ENCODE measurements at places on chromosomes 4 and X.

DNA sequence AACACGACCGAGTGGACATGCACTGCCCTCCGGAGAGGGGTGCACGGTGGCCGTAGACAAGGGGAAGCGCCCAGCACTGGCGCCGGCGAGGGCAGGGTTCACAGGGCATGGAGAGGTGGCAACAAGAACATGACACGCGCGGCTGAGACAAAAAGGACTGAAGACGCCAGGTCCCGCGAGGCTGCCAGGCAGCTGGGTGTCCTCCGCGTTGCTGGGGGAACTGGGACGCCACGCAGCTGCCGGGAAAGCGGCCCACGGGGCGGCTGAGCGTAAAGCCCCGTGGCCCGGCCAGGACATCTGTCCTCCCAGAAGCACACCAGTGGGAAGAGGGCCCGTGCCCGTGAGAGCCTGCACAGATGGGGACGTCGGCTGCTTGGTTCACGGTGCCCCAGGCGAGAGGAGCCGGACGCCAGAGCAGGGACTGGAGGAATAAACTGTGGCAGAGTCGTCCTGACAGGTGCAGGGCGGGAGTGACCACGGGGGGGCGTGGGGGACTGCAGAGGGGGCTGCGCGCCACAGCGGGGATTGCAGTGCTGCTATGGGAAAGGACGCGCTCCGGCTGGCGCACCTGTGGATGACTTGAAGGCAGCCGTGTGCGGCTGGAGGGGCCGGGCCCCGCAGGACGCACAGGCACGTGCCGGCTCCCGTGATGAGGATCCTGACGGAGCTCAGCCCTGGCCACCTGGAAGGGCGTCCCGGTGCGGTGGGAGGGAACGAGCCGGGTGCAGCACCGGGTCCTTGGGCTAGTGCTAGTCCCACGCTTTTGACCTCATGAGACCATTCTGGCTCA is 32.1 kb upstream of the GTPBP6 start:
- no peak overlapping the region for H3K27ac ChIP-seq
- no peaks in the 10 kb centered on the region for H3K27me3 ChIP-seq
- H3K36me3 ChIP-seq = peaks cover 13% of the 10 kb centered on the region
- DNase-seq = no peak

- H3K4me3 ChIP-seq = no peak overlapping the region
- H3K27me3 ChIP-seq = no peaks in the 10 kb centered on the region
- peaks cover 11% of the 10 kb centered on the region for H3K4me1 ChIP-seq
- no peaks in the 10 kb centered on the region for H3K36me3 ChIP-seq
- H3K27ac ChIP-seq = no peak overlapping the region
Observed at GRCh38 chr4:75843596-75843995, 58.7 kb downstream of the PPEF2 start.

- peaks cover 2% of the 10 kb centered on the region for H3K27me3 ChIP-seq
- H3K27ac ChIP-seq = no peak overlapping the region
- no peak for DNase-seq
- no peaks in the 10 kb centered on the region for H3K4me1 ChIP-seq
- H3K4me3 ChIP-seq = no peak overlapping the region
- no peaks in the 10 kb centered on the region for H3K36me3 ChIP-seq
Observed at GRCh38 chr4:151921811-151922210, 161.0 kb upstream of the GATB start.

- H3K27me3 ChIP-seq = peaks cover 6% of the 10 kb centered on the region
- no peak for DNase-seq
- no peaks in the 10 kb centered on the region for H3K36me3 ChIP-seq
- H3K4me1 ChIP-seq = peaks cover 18% of the 10 kb centered on the region
Observed at GRCh38 chr4:113440371-113440770, 321.2 kb downstream of the CAMK2D start.

DNA sequence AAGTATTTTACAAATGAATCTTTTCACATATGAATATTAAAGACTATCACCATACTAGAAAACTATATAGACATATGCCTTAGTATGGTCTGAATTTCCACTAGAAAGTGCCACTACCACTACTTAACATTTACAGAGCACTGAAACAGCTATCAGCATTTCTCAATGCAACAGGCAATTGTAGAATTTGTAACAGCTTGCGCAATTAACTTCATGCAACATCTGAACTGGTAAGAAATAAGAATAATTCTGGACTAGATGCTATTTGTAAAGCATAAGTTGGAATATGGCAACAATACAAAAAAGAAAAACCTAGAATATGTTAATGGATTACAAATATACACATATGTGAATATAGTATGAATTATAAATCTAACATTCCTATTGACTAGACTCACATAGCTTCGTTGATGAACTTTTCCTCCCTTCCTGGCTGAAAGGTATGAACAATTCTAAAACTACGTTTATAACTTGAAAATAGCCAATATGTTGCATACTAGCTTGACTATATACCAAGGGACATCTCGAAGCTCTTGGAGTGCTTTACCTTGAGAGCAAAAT is 82.0 kb downstream of the ATP8A1 start:
- no peak overlapping the region for H3K27ac ChIP-seq
- H3K4me3 ChIP-seq = no peak overlapping the region
- H3K36me3 ChIP-seq = peaks cover 23% of the 10 kb centered on the region
- DNase-seq = no peak

- H3K27ac ChIP-seq = no peak overlapping the region
- no peak for DNase-seq
- no peaks in the 10 kb centered on the region for H3K4me1 ChIP-seq
- no peaks in the 10 kb centered on the region for H3K27me3 ChIP-seq
- H3K36me3 ChIP-seq = no peaks in the 10 kb centered on the region
- no peak overlapping the region for H3K4me3 ChIP-seq
Observed at GRCh38 chr4:129623233-129623875, 527.4 kb downstream of the C4orf33 start.

GRCh38 chr4:26150948-26151347 is 169.9 kb upstream of the RBPJ start:
- H3K27ac ChIP-seq = no peak overlapping the region
- H3K4me1 ChIP-seq = peaks cover 17% of the 10 kb centered on the region
- peaks cover 2% of the 10 kb centered on the region for H3K27me3 ChIP-seq
- peaks cover 18% of the 10 kb centered on the region for H3K36me3 ChIP-seq
- H3K4me3 ChIP-seq = no peak overlapping the region

- H3K4me3 ChIP-seq = no peak overlapping the region
- no peak for DNase-seq
- H3K27me3 ChIP-seq = no peaks in the 10 kb centered on the region
- no peaks in the 10 kb centered on the region for H3K4me1 ChIP-seq
- no peaks in the 10 kb centered on the region for H3K36me3 ChIP-seq
Observed at GRCh38 chr4:157558016-157558415, 337.5 kb downstream of the GRIA2 start.

DNA sequence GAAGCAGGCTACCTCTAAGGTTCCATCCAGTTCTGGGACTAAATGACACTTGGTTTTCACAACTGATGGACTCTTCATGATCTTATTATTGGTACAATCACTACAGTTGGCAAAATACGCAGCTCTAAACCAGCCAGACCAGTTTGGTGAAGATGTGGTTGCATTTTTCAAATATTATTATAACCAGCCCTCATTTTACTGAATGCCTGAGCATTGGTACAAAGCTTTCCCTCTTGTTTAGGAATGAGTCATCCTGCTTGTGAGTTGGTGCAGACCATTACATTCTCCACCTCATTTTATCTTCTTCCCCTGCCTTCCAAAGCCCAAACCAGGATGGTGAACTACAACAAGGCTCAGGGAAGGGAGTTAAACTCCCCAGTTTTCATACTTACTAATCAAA is 223.1 kb downstream of the KDR start:
- no peaks in the 10 kb centered on the region for H3K4me1 ChIP-seq
- H3K36me3 ChIP-seq = no peaks in the 10 kb centered on the region
- no peak for DNase-seq
- no peak overlapping the region for H3K27ac ChIP-seq
- H3K4me3 ChIP-seq = no peak overlapping the region
- H3K27me3 ChIP-seq = no peaks in the 10 kb centered on the region

DNA sequence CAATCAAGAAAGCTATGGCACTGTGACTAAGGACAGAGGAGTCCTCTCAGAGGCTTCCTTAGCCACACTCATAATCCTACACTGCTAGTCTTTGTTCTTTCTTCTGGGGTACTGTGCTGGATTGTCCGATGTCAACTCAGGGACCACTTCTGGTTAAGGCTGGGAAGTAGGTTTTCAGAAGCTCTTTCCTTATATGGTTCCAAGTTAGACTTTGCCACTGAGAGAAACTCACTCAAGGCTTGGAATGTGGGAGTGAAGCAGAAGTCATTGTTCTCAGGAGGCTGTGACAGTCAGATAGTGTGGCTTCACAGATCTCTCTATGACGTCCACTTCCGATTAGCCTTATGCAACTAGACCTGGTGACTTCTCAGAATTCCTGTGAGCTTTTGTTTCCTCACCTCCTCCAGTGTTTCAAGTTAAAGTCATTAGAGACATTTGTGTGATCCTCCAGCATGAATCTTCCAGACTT is 317.3 kb upstream of the F9 start:
- H3K36me3 ChIP-seq = no peaks in the 10 kb centered on the region
- no peak overlapping the region for H3K4me3 ChIP-seq
- DNase-seq = no peak
- no peaks in the 10 kb centered on the region for H3K27me3 ChIP-seq

DNA sequence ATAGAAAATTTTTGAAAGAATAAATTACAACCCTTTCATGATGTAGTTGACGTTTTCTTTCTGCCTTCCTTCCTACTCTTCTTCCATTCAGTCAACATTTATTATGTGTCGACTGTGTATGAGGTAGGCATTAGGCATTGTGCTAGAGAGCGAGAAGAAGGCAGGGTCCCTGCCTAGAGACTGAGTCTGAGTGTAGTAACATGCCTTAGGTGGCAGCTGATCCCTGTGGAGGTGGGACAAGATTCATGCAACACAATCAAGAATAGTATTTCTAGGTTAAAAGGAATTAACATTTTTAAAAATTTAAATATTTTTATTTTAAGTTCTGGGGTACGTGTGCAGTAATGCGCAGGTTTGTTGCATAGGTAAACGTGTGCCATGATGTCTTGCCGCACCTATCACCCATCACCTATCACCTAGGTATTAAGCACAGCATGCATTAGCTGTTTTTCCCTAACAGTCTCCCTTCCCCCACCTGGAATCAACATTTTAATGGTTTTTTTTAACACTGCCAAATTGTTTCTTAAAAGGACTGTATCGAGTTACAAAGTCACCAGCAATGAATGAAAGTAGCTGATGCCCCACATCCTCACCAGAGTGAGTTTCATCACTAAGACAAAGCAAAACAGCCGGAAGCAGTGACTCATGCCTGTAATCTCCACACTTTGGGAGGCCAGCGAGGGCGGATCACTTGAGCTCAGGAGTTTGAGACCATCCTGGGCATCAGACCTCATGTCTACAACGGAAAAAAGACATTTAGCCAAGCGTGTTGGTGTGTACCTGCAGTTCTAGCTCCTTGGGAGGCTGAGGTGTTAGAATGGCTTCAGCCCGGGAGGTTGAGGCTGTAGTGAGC is 84.0 kb downstream of the WWC2 start:
- H3K27ac ChIP-seq = no peak overlapping the region
- peaks cover 17% of the 10 kb centered on the region for H3K4me1 ChIP-seq
- no peaks in the 10 kb centered on the region for H3K36me3 ChIP-seq
- H3K4me3 ChIP-seq = no peak overlapping the region
- DNase-seq = peak; percentile 55

DNA sequence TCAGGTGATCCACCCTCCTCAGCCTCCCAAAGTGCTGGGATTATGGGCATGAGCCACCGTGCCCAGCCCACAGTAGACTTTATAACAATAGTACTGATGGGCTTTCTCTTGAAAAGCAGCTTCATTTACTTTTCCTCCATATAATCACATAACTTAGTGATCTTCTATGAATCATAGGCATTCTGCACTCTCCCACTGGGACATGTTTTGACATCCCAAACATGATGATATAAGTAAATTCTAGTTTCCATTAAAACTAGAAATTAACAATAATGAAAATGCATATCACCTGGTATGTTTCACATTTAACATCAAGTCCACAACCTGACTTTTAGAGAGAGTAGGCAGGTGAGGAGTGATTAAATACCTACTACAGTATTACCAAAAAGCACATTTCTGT is 96.5 kb downstream of the CAMK2D start:
- no peak overlapping the region for H3K27ac ChIP-seq
- no peak overlapping the region for H3K4me3 ChIP-seq
- no peaks in the 10 kb centered on the region for H3K27me3 ChIP-seq
- no peak for DNase-seq
- peaks cover 5% of the 10 kb centered on the region for H3K36me3 ChIP-seq

- DNase-seq = no peak
- no peak overlapping the region for H3K27ac ChIP-seq
- no peaks in the 10 kb centered on the region for H3K4me1 ChIP-seq
- H3K36me3 ChIP-seq = no peaks in the 10 kb centered on the region
- no peaks in the 10 kb centered on the region for H3K27me3 ChIP-seq
Observed at GRCh38 chrX:107861056-107861455, 35.4 kb downstream of the MID2 start.

GRCh38 chr4:139651282-139652194 is 14.1 kb upstream of the MGST2 start:
- peaks cover 7% of the 10 kb centered on the region for H3K4me1 ChIP-seq
- H3K27me3 ChIP-seq = no peaks in the 10 kb centered on the region
- no peaks in the 10 kb centered on the region for H3K36me3 ChIP-seq
- DNase-seq = peak; percentile 80
- H3K4me3 ChIP-seq = no peak overlapping the region

GRCh38 chr4:155693015-155693663 is 26.5 kb downstream of the GUCY1A1 start:
- no peaks in the 10 kb centered on the region for H3K36me3 ChIP-seq
- H3K4me1 ChIP-seq = no peaks in the 10 kb centered on the region
- DNase-seq = no peak
- H3K27me3 ChIP-seq = no peaks in the 10 kb centered on the region
- H3K4me3 ChIP-seq = no peak overlapping the region

- peak overlapping the region; percentile 54 for H3K27ac ChIP-seq
- H3K4me1 ChIP-seq = peaks cover 13% of the 10 kb centered on the region
- peak; percentile 41 for DNase-seq
- H3K27me3 ChIP-seq = peaks cover 40% of the 10 kb centered on the region
- no peaks in the 10 kb centered on the region for H3K36me3 ChIP-seq
Observed at GRCh38 chrX:137052643-137053235, 18.9 kb upstream of the GPR101 start.

DNA sequence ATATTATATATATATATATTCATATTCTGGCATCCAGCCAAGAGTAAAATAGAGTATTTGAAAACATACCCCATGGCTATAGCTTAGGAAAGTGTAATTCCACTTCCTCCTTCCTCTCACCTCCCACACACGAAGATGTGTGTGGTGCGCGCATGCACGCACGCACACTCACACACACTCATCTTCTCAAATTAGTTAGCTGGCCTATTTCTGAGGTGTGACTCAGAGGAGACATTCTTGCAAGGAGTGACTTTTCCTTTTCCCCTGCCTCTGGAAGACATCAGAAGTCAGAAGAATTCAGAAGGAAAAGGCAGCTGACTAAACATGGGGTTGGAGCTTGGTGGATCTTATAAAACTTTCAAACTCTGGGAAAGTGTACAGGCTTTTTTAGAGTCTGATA is 8.8 kb downstream of the ENPEP start:
- no peak for DNase-seq
- no peak overlapping the region for H3K27ac ChIP-seq
- H3K27me3 ChIP-seq = peaks cover 44% of the 10 kb centered on the region
- no peaks in the 10 kb centered on the region for H3K36me3 ChIP-seq

DNA sequence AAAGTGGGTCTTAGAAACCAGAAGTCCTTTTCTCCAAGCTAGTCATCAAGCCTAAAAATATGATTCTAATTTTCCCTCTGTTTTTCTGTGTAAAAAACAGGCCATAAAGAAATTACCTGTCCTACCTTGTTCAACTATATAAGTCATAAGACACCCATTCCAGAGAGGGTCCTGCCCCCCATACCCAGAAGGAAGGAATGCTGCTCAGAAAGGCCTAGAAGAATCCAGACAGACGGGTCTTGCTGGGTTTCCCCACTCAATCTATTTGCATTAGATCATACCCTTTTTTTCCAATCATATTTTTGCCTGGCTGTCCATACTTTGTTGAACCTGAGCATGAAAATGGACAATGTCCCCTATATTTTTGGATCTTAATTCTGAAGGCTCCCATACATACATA is 16.3 kb upstream of the XAGE2 start:
- H3K4me1 ChIP-seq = no peaks in the 10 kb centered on the region
- H3K27me3 ChIP-seq = no peaks in the 10 kb centered on the region
- H3K36me3 ChIP-seq = no peaks in the 10 kb centered on the region
- DNase-seq = no peak

All from activated CD8-positive, alpha-beta memory T cell treated with anti-CD3 and anti-CD28 coated beads, Interleukin-2, amount 10 ng/mL, durations not matched to agents 7 days and 5 days (primary cell).